ENCODE measurements at places on chromosomes 7 and 10.

DNA sequence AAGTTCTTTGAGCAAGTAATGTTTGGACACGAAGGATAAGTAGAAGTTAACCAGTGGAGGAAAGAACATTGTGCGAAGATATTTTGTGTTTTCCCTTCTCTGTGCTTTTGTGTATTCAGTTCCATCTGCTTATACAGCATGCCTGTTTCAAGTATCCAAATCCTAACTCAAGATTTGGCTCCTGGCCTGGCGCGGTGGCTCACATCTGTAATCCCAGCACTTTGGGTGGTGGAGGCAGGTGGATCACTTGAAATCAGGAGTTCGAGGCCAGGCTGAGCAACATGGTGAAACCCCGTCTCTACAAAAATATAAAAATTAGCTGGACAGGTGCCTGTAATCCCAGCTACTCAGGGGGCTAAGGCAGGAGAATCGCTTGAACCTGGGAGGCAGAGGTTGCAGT is 40.8 kb upstream of the TPST1 start:
- DNase-seq, result no peak

DNA sequence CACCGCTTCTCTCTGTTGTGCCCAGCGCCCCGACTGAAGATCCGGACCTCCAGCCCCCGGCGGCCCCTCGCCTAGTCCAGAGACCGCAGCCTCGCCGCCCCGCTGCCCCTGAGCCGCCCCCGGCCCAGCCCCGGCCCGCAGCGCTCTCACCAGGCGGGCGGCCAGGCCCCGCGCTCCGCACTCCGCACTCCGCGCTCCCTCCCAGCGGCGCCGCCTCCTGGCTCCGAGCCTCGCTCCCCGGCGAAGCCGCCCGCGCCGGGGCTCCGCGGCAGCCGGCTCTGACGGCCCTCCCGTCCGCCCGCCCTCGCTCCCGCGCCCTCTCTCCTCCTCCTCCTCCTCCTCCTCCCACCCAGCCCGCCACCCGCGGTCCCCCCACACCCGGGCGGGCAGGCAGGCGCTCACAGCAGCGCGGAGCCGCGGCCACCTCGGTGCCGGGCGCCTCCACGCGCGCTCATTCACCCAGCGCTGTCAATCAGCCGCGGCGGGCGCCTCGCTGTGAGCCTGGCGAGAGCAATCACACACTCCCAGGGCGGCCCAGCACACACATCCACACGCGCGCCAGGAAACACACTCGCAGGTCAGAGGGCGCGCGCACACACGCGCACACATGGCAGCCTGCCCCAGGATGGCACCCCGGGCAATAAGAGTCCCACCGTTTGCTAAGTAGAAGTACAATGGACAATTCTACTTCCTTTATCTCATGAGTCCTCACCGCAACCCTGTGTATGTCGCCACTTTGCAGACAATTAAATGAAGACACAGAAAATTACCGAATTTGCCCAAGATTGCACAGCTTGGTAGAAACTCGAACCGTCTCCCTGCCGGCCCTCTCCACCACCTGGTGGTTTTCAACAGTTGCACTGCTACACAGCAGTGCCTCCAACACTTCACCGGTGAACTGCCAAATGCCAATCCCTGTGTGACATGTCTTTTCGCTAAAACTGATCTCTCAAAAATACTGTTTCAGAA is at the start of gene PRRT4:
Gene PRRT4, minus strand, starts transcription at position 280 of the 969 bp plus-strand sequence.
- no peak for DNase-seq

DNA sequence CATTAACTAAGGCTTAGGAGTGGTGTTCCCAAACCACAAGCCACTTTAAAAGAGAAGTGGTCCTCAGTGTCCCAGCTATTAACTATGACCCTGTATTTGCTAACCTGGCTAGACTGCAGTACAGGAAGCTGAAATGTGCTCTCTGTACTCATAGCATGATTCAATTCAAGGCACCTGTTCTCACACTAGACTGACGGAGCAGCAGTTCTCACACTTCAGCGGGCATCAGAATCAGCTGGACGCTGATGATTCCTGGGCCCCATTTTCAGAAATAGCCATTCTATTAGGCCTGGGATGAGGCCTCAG is 24.5 kb upstream of the MSRB2 start:
- DNase-seq, result no peak

DNA sequence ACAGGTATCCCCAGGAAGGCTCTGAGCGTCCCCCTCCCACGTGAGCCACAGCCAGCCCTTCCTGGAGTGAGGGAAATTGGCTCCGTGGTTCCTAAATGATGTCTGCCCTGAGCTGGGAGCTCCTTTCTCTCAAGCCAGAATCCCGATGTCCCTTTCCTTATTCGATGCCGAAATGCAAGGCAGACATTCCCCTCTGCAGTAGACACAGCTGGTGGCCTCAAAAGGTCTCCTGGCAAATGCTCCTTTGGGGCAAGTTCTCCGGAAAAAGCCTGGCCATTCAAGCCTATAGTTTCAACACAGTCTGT is 98.9 kb downstream of the HIP1 start:
- no peak for DNase-seq

GRCh38 chr7:69994886-69995542 is 396.7 kb downstream of the AUTS2 start:
- no peak for DNase-seq

DNA sequence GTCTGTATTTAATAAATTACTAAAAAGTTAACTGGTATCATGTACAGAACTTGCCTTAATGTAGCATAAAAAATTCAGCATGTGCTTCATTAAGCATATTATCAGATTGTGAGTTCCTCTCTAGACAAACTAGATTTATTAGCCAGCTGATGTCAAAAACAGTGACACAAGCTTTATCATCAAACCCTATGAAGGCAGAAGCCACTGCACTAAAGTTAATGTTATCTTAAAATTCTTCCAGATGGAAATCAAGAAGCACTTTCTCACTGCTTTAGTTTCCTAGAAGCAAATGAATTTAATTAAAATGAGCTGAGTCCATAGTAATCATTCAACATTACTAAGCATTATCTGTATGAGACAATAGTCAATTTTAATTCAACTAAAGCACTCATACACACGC is 96.4 kb downstream of the ARHGAP12 start:
- no peak for DNase-seq

- no peak for DNase-seq
Measured at GRCh38 chr7:18119985-18120384, 92.3 kb upstream of the PRPS1L1 start.

All from stimulated activated CD4-positive, alpha-beta T cell treated with anti-CD3 and anti-CD28 coated beads, Interleukin-12 subunit alpha, Interleukin-12 subunit beta, amount 100 ng/mL, for 24 hours (primary cell).